ENCODE measurements at places on chromosomes 11 and 22.
A peak's percentile ranks its signal among the peaks of the same experiment; 100 is the strongest.

DNA sequence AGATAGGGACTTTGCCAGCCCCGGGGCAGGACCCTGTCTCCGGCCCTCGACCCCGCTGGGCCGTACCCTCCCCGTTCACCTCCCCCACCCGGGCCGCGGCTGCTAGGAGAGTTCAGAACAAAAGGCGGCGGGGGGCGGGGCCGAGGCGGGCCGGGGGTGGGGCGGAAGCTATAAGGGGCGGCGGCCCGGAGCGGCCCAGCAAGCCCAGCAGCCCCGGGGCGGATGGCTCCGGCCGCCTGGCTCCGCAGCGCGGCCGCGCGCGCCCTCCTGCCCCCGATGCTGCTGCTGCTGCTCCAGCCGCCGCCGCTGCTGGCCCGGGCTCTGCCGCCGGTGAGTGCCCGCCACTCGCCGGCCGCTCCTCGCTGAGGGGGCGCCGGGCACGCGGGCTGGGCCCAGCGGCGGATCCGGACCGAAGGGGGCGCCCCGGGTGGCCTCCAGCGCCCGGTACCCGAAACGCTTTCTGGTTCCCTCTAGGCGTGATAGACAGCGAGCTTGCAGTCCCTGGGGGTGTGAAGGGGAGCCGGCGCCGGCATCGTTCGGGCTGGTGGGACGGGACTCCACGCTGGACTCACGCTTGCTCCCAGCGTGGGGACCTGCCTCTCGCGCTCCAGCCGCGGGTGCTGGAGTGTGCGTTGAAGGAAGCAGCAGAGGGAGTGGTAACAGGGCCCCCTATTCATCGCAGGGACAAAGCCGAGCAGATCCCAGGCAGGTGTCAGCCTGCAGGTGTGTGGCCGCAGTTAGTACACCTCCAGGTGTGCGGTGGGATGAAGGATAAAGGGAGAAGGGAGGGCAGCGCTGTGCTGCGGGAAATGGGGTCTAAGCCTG lies at the start of gene MMP11:
Gene MMP11, plus strand, starts transcription at position 201 of the 825 bp plus-strand sequence. Its CDS starts 22 bp downstream, at position 223.
- DNase-seq, result peak; percentile 34

GRCh38 chr11:120221115-120221752 lies 10.4 kb downstream of the OAF start:
- DNase-seq, result no peak

GRCh38 chr11:86514453-86514852 lies 139.8 kb downstream of the CCDC81 start:
- no peak for DNase-seq

GRCh38 chr22:49824185-49824925 lies 3.3 kb downstream of the BRD1 start:
- DNase-seq, result no peak

DNA sequence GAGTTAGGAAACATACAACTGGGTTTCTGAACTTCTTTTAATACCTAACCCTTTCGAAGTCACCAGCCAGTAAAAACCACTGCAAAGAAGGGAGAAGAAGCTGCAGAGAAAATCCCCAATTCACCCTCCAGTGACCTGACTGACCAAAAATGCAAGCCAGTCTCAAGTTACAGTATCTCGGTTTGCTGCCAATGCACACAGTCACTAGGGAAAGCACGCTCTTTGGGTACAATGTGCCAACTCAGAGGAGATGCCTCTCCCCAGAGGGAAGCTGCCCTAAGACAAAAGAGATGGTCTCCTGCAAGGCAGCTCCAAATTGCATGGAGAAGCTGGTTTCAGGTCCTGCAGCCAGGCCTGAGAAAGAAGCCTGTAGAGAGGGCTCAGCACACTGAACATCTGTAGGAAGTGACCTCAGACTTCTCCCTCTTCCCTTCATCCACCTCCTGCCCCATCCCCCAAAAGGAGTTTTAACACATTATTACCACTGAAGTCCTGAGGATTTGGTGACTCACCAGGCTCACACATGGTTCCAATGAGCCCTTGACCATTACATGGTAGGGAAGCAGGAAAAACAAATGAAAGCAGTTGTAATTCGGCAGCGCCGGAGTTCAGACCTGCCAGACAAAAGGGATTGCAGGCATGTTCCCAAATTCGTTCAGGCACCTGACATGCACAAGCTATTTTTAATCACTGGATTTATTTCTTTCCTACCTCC lies 90.1 kb downstream of the ETS1 start:
- DNase-seq, result peak; percentile 33

GRCh38 chr22:25120761-25121212 lies 78.9 kb upstream of the CRYBB3 start:
- no peak for DNase-seq

DNA sequence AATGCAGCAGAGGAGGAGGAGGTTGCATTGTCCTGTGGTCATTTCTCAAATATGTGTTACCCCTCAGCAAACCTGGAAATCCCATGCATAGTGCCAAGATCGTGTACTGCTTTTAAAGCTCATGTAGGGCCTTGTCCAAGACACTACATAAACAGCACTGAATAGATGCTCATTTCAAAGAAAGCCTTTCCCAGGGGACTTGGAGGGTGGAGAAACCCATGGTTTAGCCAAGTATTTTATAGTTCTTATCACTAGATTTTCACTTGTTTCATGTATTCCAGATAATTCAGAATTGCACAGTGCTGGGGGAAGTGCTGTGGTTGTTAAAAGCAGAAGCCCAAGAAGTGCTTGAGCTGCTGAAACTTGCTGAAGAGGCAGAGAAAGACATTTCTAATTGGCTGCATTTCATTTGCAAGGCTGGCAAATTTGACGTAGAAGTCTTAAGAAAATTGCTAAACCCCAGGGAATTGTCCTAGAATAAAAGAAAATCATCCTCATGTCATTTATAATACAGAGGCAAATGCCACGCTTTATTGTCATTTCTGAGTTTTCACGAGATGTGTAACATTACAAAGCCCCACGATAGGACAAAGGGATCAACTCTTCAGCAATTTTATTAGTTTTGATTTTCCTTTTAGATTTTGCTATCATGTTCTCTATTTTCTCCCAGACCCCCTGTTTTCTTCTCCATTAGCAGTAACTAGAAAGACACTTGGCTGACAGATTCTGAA lies 20.1 kb downstream of the CSRP3 start:
- no peak for DNase-seq

GRCh38 chr11:126181939-126182730 lies 29.3 kb downstream of the RPUSD4 start:
- no peak for DNase-seq

GRCh38 chr11:101917226-101917625 lies 904 bp upstream of the ANGPTL5 start:
- no peak for DNase-seq

- DNase-seq, result no peak
Observed at GRCh38 chr11:44913502-44913901, 37.2 kb downstream of the TP53I11 start.

DNA sequence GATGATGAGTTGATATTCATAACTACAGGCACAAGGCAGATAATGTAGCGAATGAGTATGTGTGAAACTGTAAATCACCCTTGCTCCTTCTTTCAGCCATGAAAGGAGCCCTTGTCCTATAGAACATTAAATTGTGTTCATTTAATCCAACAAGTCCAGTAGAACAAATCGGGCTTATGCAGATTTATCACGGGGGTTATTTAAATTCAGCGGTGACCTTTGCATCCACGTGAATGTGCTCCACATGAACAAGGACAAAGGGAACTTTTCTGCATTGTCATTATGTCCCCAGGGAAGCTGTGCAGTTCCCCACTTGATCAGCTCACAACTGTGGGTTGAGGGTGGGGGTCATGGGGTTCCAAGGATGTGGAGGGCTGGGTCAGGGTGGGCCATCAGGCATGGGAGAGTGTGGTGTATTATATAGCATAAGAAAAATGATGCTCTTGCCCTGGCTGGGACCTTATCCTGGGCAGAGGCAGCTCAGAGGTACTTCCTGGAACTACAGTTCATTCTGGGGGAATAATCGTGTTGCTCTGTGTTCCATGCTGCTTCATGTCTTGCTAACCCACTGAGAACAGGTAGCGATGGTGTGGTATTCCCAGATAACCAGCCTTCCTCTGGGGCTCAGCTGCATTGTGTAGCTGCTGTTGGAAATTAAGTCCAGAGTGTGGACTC lies 306.6 kb downstream of the FAT3 start:
- DNase-seq, result no peak

GRCh38 chr11:76705826-76706225 lies 35.3 kb upstream of the LRRC32 start:
- no peak for DNase-seq

DNA sequence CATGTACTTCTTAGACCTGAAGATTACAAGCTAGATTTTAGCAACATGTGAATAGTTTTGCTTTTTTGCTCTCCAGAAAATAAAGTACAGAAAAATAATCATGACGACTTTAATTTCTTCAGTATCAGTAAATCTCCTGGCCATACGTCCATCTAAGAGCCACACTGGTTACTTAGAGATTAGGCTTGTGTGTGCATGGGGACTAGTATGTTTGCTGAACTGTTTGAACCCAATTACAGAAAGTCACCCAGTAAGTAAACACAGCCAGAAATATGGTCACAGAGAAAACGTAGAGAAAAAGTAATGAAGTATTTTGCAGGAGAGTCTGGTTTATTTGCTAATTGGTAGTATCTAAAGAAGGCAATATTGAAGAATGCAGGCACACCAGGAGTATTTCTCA lies 1053.6 kb upstream of the CCDC90B start:
- DNase-seq, result no peak

DNA sequence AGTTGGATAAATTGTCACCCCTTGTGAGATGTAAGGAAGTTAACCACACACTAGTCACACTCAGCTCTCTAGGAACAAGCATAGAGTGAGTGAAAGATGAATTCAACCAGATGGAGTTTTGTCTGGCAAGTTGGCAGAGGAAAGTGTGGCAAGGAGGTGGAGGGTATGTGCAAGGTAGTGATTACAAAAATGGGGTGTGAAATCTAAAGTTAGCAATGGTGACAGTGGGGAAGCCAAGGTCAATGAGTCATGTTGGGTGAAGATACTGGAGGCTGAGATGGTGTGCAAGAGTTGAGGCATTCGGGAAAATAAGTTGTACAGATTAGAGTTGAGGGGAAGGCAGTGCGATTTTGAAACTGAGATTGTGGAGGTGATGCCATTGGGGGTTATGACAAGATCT lies 33.7 kb downstream of the MRGPRX2 start:
- DNase-seq, result no peak

- no peak for DNase-seq
Observed at GRCh38 chr22:26905640-26906039, 248.3 kb downstream of the MIAT start.

GRCh38 chr22:30314915-30315314 lies 11.8 kb downstream of the TBC1D10A start:
- no peak for DNase-seq

DNA sequence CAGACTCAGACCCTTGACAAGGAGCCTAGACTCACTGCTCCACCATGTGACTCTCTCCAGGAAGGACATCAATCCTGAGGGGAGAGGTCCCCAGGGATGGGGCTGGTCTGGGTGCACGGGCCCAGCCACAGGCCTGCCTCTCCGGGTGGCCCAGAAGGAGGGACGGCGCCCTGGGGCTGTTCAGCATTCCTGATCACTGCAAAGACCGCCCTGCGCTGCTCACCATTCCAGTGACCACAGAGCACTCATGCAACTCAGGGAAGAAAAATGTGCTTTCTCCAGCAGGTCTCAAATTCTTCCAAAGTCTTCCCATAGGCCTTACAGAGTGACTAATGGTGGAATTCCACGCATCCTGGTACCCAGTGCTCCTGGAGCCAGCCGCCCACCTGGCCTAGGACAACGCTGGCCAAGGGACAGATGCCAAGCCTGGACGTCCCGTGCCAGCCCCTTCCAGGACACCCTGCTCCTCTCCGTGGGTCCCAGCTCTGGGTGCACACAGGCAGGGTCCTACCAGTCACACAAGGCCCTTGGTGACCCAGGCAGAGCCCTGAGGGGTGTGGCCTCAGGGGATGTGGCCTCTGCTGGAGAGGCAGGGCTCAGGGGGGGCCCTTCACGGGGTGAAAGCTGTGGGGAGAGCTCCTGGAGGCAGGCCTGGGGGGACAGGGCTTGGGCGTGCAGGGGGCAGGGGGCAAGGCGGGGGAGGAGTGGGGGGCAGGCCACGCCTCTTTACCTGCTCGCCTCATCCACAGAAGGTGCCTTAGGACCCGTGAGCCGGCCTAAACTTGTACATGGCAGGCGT lies 178.8 kb downstream of the IGLL1 start:
- no peak for DNase-seq

DNA sequence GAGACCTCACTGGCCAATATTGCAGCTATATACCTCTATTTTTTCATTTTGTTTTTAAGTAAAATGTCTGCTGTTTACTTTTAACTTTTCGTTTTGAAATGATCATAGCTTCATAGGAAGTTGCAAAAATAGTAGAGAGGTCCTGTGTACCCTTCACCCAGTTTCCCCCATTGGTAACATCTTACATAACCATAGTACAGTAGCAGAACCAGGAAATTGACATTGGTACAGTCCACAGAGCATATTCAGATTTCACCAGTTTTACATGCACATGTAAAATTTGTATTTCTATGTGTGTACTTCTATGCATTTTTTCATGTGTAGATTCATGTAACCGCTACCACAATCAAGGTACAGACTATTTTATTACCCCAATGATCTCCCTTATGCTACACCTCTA lies 3.8 kb downstream of the AMOTL1 start:
- DNase-seq, result no peak

- DNase-seq, result peak; percentile 61
Observed at GRCh38 chr11:10208131-10208575, 85.9 kb downstream of the SBF2 start.

DNA sequence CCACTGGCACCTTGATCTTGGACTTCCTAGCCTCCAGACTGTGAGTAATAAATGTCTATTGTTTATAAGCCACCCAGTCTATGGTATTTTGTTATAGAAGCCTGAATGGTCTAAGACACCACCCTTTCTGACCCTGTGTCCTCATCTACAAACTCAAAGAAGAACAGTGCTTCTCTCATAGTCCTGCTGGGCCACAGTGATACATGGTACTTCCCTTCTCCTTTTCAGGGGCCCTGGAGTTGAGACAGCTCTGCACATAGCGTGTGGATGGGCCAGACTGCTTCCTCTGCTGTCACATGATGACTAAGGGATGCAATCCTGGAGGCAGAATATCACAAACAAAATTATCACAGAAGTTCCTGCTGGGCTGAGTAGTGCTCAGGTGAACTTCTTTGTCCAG lies 5.0 kb downstream of the KCNJ11 start:
- DNase-seq, result no peak

DNA sequence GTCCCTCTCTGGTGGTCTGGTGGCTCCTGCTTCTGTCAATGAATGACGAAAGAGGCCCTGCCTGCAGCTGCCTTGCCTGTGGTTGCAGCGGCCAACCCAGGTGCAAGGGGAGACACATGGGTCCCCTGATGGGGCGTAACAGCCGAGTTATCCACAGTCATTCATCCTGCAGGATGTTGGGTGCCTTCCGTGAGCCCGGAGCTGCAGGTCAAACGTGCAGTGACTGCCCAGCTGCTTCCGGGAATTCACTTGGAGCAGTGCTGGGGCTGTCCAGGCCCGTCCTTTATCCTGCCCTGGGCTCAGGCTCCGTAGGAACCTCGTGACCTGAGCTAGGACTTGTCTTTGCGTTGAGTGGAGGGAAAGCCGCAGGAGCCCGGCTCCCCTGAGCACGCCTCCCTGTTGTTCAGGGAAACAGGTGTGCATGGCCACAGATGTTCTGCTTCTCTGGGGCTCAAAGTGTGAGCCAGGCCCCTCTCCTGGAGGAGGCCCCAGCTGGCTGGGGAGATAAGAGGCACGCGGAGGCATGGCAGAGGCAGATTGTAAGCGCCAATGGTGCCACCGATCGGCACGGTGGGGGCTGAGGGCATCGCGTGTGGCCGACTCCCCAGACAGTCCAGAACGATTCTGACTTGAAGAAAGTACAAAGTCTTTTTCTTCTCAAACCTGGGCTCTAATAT lies 635.4 kb downstream of the BRD1 start:
- no peak for DNase-seq

GRCh38 chr22:24289114-24289513 lies 18.5 kb downstream of the SPECC1L start:
- DNase-seq, result no peak

- no peak for DNase-seq
Observed at GRCh38 chr11:61049859-61050258, 52.4 kb upstream of the CD5 start.
